ENCODE measurements at places on chromosomes 1 and 21.

GRCh38 chr1:34132161-34132420, 32.9 kb downstream of the CSMD2 start:
- DNase-seq = no peak

GRCh38 chr1:104953555-104953954, 1203.9 kb downstream of the AMY1C start:
- DNase-seq = no peak

- DNase-seq = no peak
These were observed 408.4 kb upstream of the PTBP2 start for GRCh38 chr1:96313216-96313615.

DNA sequence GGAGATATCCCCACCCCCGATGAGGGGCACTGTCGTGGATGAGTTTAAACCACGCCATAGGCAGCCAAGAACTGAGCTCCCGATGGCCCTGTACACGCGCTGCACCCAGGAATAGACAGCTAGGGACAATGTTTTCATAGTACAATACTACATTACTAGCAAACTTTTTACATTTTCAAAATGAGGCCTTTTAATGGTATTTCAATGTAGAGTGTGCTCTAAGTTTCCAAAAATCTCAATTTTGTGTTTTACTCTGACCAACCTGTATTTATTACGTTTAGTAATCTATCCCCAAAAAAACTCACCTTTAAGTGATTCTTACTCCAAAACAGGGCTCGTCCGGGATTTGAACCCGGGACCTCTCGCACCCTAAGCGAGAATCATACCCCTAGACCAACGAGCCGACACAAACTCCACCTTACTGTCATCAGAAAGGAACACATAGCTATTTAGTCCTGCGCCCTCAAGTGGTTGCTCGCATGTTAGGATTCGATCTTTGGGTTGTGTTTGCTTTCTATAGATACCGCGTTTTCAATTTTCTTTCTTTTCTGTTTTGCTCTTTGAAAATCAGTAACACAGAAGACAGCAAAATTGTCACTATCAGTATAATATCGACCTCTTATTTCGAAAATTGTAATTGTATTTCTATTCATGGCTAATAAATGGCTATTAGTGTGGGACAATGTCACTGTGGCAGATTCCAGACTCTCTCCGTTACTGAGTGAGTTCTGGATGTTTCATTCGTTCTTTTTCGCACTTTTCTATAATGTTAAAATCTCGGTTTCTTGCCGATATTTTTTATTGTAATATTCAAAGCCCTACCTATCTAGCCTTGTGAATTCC, 6.4 kb upstream of the MPZL1 start:
- peak; percentile 90 for DNase-seq

DNA sequence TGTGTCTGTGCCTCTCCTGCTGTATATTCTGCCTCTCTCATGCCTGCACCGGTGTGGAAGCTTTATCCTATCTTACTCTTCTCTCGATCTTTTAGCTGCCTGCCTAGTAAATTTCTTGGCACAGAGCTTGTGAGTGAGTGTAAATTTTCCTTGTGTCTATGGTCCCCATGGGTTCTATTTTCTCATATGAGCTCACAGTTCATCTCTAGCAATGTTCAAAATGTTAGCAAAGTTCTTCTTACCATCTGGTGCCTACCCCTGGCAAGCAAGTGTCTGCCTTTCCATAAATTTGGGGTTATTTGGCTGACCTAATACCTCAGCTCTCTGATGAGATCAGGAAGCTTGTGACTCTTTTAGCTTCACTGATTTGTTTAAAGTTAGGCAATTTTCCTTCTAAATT, 572.1 kb upstream of the BRINP3 start:
- no peak for DNase-seq

- DNase-seq = no peak
These were observed 156.0 kb downstream of the TOMM20 start for GRCh38 chr1:234972411-234973191.

- no peak for DNase-seq
These were observed 96.6 kb upstream of the VANGL1 start for GRCh38 chr1:115545096-115545720.

All from hippocampal formation (tissue), 2 donors.